GM12878 (cell line): ENCODE measurements at places on chromosomes 7 and 10. TPM values are rescaled to one million over a fixed set of nuclear protein-coding genes. Genes with fewer than 3 reads are reported as not detected.

- DNase-seq, result no peak
These were observed 19.8 kb downstream of the PNLIP start for GRCh38 chr10:116565534-116565933.

DNA sequence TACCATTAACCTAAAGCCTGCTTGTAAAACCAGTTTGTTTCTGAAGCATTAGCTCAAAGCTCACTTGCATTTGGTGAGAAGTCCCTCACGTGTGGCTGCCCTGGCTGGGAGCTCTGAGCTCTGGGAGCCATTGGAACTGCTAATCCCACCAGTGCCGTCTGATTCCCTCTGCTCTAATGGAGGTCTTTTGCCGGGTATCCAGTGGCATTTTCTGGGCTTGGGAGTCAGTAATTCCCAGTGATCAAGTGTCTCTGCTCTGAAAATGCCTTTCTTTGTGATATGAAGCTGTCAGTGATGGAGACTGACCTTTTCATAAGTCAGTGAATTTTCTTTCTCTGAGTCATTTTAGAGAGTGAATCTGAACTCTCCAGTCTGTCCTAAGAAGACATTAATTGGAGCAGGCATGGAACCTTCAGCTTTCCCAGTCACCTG is 36.9 kb upstream of the FAM20C start:
- DNase-seq, result no peak

DNA sequence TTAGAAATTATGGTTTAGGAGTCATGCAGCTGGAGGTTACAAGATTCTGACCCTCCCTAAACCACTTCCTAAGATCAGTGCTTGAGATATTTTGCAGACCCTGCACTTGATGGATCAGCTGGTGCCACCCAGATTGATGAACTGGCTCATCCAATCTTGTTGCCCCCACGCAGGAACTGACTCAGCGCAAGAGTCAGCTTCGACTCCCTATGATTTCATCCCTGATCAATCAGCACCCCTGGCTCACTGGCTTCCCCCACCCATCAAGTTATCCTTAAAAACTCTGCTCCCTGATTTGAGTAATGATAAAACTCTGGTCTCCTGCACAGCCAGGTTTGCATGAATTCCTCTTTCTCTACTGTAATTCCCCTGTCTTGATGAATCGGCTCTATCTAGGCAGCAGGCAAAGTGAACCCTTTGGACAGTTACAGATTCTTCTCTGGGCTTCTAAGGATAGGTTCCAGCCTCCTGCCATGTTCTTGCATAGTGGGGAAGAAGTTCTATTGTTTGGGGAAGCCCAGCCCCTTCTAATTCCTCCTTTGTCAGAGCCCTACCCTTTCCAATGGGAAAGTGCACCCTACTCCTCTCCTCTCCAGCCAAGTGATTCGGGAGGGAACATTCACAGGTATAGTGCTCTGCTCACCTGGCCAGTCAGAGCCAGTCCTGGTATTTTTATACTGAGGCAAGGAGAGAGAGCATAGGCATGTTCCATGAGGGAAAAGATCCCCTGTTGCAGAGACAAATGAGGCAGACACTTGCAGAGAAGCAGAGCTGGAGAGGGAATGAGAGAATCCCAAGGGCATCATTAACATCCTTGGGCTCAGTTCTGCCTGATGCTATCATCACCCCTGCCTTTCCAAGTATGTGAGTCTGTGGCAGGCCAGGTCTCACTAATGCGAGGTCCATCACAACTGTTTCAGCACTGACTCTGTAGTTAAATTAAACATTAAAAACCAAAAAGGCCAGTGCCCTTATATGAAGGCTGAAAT is 224.4 kb upstream of the GALNT17 start:
- no peak for DNase-seq

DNA sequence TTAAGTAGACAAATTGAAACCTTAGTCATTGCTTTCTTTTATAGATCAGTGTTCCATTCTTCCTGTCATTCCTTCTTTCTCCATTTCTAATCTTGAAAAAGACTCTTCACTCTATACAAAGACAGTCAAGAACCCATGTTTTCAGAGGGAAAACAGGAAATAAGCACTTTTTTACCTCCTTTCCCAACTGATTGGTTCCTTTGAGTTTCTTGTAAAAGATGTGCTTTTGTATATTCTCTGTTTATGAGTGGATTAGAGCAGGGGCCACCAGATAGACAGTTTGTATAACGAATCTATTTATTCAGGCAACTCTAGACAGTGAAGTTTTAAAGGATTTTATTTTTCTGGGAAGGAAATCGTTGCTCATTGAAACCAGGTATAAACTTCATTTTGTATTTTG is 49.8 kb downstream of the SHOC2 start:
- no peak for DNase-seq

GRCh38 chr7:128045766-128046165 is 14.5 kb upstream of the LRRC4 start:
- no peak for DNase-seq

The FOXL3 gene
- total RNA-seq, result not detected in 2 replicates

The CPA1 gene
- total RNA-seq, result 8.0 and 11.9 TPM in 2 replicates
